Mammary microvascular endothelial cell (primary cell): ENCODE measurements at places on chromosomes 4 and X. TPM values are rescaled to one million over a fixed set of nuclear protein-coding genes. Genes with fewer than 3 reads are reported as not detected.

The STK26 gene
- 2.5 and 2.9 TPM in 2 replicates for total RNA-seq

The FOXR2 gene
- not detected in 2 replicates for total RNA-seq

The TCP11X1 gene
- total RNA-seq, result not detected in 2 replicates

The LRIT3 gene
- total RNA-seq, result under 0.01 TPM in 1 of 2 replicates, not detected in the other

The SLC49A3 gene
- 7.9 and 9.4 TPM in 2 replicates for total RNA-seq

The ZRSR2 gene
- 4.7 and 4.9 TPM in 2 replicates for total RNA-seq

The MAGEB10 gene
- not detected in 2 replicates for total RNA-seq

The TRIM61 gene
- not detected in 2 replicates for total RNA-seq

The SOX3 gene
- not detected in 2 replicates for total RNA-seq

The RHOXF2 gene
- not detected in 2 replicates for total RNA-seq

The PAGE5 gene
- not detected in 2 replicates for total RNA-seq

The IQCM gene
- not detected in 2 replicates for total RNA-seq

The OTOP1 gene
- total RNA-seq, result not detected in 2 replicates

The SGMS2 gene
- total RNA-seq, result 70.5 and 95.0 TPM in 2 replicates

The ZNF182 gene
- total RNA-seq, result 1.1 and 2.2 TPM in 2 replicates

The PAGE2B gene
- not detected in 2 replicates for total RNA-seq

The PNMA3 gene
- total RNA-seq, result not detected in 2 replicates

The ZXDA gene
- total RNA-seq, result 4.5 and 4.9 TPM in 2 replicates

The KIT gene
- total RNA-seq, result 0.25 and 2.3 TPM in 2 replicates

The PLAC1 gene
- total RNA-seq, result 0.44 TPM in 1 of 2 replicates, not detected in the other
